Tibial artery (tissue), 4 donors: ENCODE measurements at places on chromosomes 16 and 17.

DNA sequence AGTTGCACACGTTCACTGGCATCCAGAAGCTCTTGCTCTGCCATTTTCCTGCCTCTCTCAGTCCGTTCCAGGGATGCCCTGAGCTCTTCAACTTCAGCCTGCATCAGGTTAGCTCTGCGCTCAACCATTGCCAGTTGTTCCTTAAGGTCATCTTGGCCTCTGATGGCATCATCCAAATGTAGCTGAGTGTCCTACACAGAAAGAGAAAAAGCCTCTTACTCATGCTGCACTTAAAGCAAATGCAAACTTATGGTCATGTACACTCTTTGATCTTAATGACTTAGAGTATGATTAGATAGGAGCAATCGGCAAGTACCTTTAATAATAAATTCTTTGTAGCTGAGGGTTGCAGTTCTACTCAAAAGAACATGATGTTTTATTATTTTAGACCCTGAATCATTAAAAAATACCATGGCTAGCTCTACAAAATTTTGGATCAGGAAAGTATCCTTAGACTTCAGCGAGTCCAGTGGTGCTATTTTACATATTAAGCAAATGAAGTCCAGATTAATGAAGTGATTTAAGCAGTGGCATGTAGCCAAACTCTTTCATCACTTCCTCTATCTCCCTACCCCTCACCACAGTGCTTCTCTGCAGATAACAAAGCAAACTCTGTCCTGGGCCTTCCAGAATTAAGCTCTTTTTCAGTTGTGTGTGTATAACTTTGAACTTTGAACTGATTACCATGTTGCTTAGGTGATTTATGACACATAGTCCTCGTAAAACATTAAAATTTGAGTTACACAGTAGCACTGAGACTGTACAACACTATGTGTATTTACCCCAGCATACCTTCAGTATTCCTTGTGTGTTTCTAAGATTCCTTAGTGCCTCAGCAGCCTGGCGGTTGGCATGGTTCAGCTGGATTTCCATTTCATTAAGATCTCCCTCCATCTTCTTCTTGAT, 22.1 kb downstream of the MYH4 start:
- no peak for DNase-seq

GRCh38 chr17:61478790-61479492, 26.7 kb downstream of the TBX4 start:
- DNase-seq = peak; percentile 48

GRCh38 chr17:73697872-73698271, 53.6 kb upstream of the SDK2 start:
- DNase-seq = no peak

- DNase-seq = no peak
Observed at GRCh38 chr17:76972046-76972641, 103.9 kb downstream of the MGAT5B start.
